ENCODE measurements at places on chromosomes 1 and 21. TPM values are rescaled to one million over a fixed set of nuclear protein-coding genes. Genes with fewer than 3 reads are reported as not detected.

MFSD2A gene
- 108 TPM for total RNA-seq

FGR gene
- total RNA-seq = 3.0 TPM

HSD3B2 gene
- total RNA-seq = 0.83 TPM

DDOST gene
- 104 TPM for total RNA-seq

GBP7 gene
- 22.9 TPM for total RNA-seq

DPT gene
- 1.3 TPM for total RNA-seq

PRR9 gene
- total RNA-seq = not detected

TMEM240 gene
- 0.98 TPM for total RNA-seq

GFI1 gene
- total RNA-seq = 0.38 TPM

IFNAR1 gene
- 47.6 TPM for total RNA-seq

BMP8A gene
- total RNA-seq = not detected

Data from left lobe of liver (tissue), 2 donors.